ENCODE measurements at places on chromosomes 1 and 21. TPM values are rescaled to one million over a fixed set of nuclear protein-coding genes. Genes with fewer than 3 reads are reported as not detected.

Gene OR10Z1
- not detected for total RNA-seq

Gene CFAP74
- total RNA-seq = not detected

Gene SV2A
- total RNA-seq = 8.8 TPM

Gene FAM163A
- total RNA-seq = not detected

Gene SLFNL1
- total RNA-seq = 0.11 TPM

Gene CELA3A
- not detected for total RNA-seq

Gene WDR64
- not detected for total RNA-seq

All from activated CD8-positive, alpha-beta memory T cell treated with anti-CD3 and anti-CD28 coated beads for 36 hours (primary cell).